NCI-H1694 treated with DMSO at 0.1 percent for 48 hours (cell line): ENCODE measurements at places on chromosomes 1 and 21.

DNA sequence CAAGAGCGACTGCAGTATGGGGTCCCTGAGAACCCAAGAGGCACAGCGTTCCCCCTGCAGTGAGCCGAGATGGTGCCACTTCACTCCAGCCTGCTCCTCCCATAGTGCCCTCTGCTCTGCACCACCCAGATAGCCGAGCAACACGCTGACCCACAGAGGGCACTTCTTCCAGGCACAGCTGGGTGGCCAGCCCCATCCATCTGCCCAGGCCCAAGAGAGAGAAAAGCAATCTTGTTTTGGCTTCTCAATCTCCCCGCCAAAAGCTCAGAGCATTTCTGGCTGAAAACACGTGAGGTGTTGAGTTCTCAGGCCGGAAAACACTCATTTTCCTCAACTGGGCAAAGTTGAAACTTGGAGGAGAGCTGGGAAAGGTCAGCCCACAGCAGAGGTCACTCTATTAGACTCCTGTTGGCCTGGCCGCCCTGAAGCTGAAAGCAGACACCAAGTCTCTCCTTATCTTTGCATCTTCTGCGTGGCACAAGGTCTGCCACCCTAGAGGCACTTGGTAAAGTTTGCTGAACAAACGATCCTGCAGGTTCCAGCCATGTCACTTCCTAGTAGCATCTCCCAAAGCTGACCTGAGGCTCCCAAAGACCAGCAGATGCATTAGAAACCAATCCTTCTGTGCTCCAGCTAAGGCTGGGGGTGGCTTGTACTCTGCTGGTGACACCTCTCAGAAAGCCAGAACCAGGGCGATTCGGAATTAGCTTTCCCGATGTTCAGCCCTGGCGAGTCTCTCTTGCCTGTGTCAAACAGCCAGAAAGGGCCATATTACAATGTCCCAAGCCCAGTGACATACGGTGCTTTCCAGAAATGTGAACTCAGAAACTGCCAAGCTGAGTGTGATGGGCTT, 10.9 kb downstream of the CAPN9 start:
- DNase-seq, result no peak

DNA sequence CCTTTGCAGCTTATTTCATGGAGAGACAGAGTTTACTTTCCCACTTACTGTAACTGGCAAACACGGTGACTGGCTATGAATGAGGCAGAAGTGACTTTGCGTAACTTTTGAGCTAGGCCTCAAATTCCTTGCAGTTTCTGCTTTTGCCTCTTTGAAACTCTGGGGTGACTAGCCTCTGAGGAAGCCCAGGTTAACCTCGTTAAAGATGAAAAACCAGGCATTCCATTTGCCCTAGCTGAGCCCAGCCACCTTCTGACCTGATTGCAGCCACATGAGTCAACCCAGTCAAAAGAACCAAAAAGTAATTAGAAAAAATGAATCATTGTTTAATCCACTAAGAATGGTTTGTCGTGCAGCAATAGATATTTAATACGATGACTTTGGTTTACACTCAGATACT, 20.4 kb downstream of the PRMT6 start:
- no peak for DNase-seq

GRCh38 chr1:68120136-68120791, 69.8 kb upstream of the DIRAS3 start:
- peak; percentile 70 for DNase-seq

DNA sequence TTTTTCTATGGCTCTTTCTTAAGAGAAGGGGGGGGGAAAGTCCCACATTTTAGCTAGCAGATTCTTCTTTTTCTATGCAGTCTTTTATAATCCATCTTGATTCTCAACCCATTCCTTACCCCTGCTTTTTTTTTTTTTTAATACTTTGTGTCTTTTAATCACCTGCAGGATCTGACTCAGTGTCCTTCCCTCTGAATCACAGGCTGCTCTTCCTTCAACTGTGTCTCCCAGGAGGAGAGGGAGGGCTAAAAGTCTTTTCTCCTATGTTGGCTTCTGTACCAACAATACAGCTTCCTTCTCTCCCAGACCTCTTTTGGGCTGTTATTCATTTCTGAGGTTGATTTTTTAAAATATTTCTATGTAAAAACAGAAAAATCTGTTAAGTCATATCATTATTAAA, 686.2 kb downstream of the ADGRL2 start:
- DNase-seq, result no peak

DNA sequence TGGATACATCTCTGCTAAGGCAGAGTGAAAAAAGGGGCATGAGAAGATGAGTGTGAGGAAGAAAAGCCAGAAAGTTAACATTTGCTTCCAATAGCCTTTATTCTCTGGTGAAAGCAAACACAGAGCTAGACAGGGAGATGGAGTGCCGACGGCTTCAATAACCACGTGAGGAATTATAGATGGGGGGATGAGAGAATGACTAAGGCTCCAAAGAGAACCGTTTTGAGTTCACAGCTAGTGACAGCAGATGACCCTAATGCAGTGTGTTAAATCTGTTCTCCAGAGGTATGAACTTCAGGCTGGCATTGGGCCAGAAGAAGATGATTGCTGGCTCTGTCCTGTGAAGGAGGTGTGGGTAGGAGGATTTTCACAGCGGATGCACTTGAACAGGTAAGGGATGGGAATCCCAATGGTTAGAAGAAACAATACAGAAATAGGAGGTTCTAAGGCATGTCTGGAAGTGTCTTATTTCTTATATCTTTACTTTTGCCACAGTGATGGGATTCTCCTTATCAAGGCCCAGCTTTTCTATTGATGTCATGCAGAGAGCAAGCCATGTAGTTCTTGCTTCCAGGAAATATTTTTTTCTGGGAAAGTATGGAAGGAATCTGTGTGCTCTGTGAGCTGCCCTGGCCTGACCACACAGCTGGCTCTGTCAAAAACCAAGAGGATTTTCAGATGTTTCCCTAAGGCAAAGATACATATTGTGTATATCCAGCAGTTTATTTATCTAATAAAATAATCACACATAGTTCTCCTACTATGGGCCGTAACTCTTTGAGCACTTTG, 573.8 kb downstream of the LTN1 start:
- DNase-seq, result no peak

DNA sequence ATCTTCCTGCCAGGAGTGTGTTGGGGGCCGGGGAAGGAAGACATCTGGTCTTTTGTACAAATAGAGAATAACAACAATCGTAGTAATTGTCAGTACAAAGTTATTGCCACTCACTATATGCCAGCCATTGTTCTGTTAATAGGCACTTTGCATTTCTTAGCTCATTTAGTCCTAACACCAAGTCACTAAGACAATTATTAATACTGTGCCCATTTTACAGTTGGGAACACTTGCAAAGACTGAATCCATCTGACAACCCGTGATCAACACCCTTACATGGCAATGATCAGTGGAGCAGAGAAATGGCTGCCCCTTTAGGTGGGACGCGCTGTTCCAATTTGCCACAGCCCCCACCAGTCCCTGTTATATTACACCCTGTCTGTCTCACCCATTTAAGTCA, 33.3 kb downstream of the FBXO2 start:
- DNase-seq, result no peak

GRCh38 chr1:204714194-204714860, 28.8 kb upstream of the LRRN2 start:
- DNase-seq, result peak; percentile 25

- DNase-seq, result no peak
These were observed 36.3 kb upstream of the CITED4 start for GRCh38 chr1:40898431-40898901.

- no peak for DNase-seq
These were observed 20.1 kb downstream of the PLCH2 start for GRCh38 chr1:2496087-2496622.

DNA sequence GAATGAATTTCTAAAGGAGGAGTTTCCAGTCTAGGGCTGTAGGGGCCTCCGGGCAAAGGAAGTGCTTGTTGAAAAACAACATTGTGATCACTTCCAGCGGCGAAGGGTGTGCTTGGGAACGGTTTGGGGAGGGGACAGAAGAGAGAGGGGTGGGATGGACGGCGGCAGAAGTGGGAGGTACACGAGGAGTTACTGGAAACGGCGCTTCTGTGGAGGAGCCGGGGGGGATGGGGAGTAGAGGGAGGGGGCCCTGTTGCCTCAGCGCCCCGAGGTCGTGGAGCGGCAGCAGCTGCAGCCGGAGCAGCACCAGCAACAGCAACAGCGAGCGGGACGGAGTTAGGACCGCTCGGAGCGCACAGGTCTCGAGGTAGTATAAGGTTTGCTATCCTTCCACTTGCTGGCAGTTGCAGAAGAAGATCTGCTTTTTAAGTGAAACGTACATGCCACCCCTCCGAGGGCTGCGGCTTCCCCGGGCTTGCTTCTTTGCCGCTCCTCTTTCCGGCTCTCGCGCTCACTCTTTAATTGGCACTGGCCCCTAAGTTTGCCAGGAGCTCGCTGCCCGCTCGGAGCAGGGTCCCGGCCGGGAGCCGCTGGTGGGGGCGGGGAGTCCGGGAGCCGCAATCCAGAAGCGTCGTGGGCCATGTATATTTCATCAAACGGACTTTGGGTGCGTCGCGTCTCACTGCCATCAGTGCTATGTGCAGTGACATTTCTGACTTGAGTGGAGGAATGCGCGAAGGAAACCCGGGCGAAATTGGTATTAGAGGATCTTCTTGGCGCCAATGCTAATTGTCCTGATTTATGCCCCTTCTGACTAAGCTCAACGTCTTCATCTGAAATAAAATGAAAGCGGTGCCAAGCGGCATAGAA, 771 bp upstream of the NTNG1 start:
- DNase-seq, result no peak

DNA sequence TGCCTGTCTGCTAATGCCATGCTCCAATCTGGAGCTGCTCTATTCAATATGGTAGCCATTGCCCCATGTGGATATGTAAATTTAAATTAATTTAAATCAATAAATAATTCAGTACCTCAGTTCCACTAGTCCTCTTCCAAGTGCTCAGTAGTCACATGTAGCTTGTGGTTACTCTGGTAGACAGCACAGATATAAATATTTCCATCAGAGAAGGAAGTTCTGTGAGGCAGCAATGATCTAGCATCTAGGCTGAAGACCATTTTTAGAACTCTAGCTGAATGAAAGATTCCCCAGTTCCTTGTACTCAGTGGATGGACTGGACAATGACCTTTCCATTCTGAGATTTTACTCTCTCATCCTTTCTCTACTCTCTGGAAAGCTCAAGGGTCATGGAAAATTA, 25.8 kb upstream of the CAPZB start:
- no peak for DNase-seq

GRCh38 chr1:152543820-152544219, 22.8 kb downstream of the LCE3E start:
- no peak for DNase-seq

DNA sequence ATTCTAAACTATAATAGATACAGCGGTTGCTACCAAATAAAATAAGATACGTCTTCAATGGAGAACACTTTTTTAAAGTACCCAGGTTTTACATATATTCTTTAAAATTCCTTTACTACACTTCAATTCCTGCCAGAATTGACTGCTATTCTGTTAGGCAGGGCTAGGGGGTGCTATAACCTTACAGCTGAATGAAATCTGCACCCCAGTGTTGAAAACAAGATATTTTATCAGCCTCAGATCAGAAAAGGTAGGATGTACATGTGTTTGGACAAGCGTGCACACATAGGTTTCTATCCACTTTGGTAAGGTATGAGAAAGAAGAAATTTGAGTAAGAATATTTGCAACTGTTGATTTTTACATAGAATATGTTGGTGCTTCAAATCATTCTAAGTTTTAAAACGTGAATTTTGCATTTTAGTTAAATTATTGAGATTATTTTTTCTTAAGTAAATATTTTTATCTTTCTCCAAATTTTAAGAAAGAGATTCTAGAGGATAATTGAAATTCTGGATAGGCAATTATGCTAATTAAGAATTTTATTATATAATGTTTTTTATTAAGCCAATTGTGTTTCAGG, 490.8 kb upstream of the ADGRL4 start:
- peak; percentile 29 for DNase-seq

GRCh38 chr1:153429266-153430165, 13.2 kb downstream of the S100A7A start:
- DNase-seq, result peak; percentile 87

GRCh38 chr21:44939532-44940115, at the start of gene SLX9:
Gene SLX9, plus strand, starts transcription at chr21:44940029. Its CDS starts 29 bp downstream, at chr21:44940058.
- peak; percentile 61 for DNase-seq
